ENCODE measurements at places on chromosomes 4 and X.

- DNase-seq, result no peak
Observed at GRCh38 chrX:40402831-40403533, 177.8 kb upstream of the ATP6AP2 start.

GRCh38 chrX:46647251-46647650 is 73.7 kb downstream of the CHST7 start:
- DNase-seq, result no peak

DNA sequence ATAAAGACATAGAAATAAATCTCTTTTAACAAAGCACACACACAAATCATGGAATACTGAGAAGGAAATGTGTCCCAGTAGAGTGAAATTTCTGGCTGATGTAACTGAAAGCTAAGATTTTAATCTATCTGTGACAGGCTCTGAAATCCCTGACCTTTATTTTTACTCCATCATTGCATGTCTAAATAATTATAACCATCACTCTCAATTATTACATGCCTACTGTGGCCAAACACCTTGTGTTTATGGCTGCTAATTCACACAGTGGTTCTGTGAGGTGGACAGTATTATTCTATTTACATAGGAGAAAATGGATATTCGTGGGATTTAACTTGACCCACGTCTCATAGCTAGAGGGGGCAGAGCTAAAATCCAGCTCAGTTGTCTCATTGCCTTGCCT is 438.1 kb downstream of the TLL1 start:
- DNase-seq, result no peak

DNA sequence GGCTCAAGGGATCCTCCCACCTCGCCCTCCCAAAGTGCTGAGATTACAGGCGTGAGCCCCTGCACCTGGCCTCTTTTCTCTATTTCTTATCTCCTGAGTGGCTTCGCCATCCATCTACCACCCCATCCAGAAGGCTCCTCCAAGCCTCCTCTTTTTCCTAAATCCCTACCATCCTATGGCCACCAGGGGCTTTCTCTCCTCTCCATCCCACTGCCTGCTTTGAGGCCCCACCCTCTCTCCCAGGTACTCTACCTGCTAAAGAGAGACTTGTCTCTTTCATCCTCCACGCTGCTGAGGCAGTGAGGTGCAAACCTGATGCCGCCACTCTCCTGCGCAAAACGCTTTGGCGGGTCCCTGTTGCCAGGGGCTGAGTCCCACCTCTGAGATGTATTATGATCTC is 7.0 kb downstream of the RS1 start:
- DNase-seq, result no peak

- DNase-seq, result no peak
Observed at GRCh38 chr4:137559801-137560200, 27.5 kb upstream of the PCDH18 start.

- no peak for DNase-seq
Observed at GRCh38 chr4:183098019-183098722, 886 bp upstream of the WWC2 start.

GRCh38 chrX:35406386-35406785 is 391.8 kb upstream of the MAGEB16 start:
- no peak for DNase-seq

- peak; percentile 6 for DNase-seq
Observed at GRCh38 chrX:100685284-100685996, 41.4 kb downstream of the SRPX2 start.

- no peak for DNase-seq
Observed at GRCh38 chr4:47012676-47013075, 18.7 kb upstream of the GABRB1 start.

- DNase-seq, result no peak
Observed at GRCh38 chrX:12329476-12329875, 191.2 kb downstream of the FRMPD4 start.

- no peak for DNase-seq
Observed at GRCh38 chr4:57059890-57060716, 50.1 kb downstream of the IGFBP7 start.

DNA sequence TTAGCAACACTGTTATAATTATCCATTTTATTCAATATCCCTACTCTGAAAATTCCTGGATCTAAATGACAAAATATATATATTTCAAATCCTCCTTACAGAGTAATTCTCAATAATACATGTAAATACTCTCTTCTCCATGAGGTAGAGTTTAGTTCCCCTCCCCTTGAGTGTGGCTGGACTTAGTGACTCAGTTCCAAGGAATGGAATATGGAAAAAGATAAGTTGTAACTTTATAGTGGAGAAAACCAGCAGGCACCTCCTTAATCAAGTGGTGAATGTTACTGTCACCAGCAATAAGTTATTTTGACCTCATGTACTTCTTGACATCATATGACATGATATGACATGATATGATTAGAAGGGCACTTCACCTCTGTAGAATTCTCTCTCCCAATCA is 302.0 kb downstream of the RAB28 start:
- no peak for DNase-seq

GRCh38 chr4:23972187-23972586 is 82.3 kb upstream of the PPARGC1A start:
- no peak for DNase-seq

- DNase-seq, result no peak
Observed at GRCh38 chr4:124631760-124632159, 80.8 kb downstream of the ANKRD50 start.

GRCh38 chr4:182862921-182863320 is 54.3 kb downstream of the DCTD start:
- no peak for DNase-seq

DNA sequence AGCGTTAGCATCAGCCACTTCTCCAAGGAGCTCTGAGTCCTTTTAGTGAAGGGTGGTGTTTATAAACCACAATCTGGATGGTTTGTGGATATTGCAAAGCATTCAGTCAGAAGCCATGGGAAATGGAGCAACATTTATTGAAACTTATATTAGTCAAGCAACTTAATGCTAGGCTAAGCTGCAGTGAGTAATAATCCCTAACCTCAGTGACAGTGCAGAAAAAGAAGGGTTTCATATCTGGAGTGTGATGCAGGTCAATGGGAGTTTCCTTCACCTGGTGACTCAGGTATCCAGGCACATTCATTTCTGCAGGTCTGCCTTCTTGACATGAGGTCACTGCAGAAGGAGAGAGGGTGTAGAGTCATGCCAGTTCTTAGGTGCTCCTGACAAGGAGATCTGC is 10.4 kb upstream of the DRD5 start:
- DNase-seq, result no peak

GRCh38 chr4:2722033-2722432 is 34.1 kb downstream of the TNIP2 start:
- DNase-seq, result no peak

GRCh38 chrX:38694394-38694793 is 106.9 kb upstream of the MID1IP1 start:
- no peak for DNase-seq

- no peak for DNase-seq
Observed at GRCh38 chrX:13966793-13967125, 62.9 kb downstream of the GEMIN8 start.

DNA sequence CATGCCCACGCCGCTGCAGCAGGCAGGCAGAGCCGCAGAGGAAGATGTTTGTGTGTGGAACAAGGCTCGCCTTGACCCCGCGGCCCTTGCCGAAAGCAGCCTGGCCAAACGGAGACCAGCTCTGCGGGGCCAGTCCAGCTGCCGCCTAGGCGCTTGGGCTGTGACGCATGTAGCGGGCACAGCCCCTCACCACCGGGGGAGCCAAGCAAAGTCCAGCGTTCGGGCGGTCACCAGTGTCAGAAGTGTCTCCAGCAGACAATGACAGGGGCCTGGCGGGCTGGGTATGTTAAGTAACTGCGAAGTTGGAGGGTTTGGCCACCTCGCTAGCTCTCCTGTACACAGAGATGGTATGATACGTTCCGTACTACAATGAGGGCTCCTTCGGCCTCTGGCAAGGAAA is 1.3 kb downstream of the AMER1 start:
- no peak for DNase-seq

DNA sequence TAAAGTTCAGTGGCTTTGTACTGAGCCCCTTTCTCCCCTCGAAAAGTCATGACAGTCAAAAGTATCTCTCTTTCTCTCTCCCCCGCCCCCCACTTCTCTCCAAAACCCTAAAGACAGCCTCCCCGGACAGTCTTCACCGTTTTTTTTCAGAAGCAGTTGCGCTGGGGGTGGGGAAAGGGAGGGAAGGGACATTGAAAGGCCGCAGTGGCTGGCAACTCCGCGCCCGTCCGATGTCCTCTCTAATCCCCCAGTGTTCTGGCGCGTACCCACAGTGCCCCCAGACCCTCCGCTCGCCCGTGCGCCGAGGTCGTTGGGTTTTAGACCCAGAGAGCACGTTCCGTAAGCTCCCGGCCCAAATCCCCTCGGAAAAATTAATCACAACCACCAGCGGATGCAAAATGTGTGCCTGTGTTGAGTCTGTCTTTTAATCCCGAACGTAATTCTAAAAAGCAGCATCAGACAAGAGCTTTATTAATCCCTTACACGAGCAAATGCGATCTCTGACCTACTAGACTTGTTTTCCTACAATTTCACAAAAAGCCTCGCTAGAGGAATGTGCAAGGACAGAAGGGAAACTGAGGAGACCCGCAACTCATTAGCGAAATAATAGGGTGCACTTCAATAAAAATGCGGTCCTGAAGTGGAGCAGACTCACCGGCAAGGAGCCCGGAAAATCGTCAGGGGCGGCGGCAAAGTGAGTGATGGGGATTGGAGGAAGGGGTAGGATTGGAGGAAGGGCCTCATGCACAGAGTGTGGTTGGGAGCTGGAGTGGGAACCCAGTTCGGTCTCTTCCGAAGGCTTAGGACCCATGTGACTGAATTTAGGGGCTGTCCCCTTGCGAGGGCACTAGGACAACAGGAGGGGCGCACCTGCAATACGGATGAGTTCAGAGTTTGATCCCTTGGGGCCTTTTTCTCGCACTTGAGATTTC is 12.2 kb upstream of the PRDM8 start:
- no peak for DNase-seq

DNA sequence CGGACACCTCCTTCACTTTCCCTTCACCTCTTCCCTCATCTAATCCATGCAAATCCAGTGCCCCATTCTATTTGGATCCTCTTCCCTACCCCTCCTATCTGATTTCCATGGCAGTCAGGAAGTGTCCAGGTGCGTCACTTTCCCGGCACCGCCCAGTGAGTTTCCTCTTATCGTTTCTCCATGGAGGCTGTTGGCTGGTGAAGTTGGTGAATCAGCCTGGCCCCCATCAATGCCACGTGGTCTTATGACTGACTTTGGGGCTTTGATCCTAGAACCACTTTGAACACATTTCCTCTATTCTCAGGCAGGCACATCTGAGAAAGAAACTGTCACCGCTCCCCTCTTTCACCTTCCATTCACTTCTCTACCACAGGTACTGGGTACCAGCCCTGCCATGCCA is 137.8 kb downstream of the CEP135 start:
- no peak for DNase-seq

DNA sequence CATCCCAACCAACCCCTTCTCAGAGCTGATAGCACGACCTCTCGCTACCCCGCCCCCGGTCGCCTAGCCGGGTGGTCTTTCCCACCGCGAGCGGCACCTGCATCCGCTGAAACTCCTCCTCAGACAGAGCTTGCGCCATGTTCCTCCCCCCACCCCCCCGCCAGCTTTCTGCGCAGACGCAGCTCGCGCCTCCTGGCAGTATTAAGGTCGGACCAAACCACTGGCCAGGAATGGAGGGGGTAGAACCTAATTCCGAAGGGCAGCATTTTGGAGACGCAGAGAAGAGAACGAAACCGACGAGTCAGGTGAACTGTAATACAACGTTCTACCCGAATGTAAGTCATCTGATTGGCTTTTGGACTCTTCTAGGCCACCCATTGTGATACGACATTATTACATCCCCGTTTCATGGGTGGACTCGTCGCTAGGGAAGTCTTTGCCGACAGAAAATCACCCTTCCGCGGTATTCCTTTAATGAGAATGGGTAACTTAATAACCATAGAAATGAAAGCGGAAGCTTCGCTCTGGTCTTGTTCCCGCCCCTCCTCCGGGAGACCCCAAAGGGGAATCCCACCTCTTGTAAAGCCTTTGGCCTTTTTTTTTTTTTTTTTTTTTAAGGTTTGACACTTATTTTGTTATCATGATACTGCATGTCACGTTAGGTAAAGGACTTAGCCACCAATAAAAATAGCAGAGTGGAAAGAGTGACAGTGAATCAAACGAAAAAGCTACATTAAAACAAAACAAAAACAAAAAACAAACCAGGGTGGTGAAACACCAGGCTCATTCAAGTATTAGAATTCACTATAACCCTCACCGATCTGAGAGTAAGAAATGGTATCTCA is at the start of gene GRIPAP1:
GRIPAP1 (minus strand) TSS at position 174 of the 845 bp plus-strand sequence; CDS start at position 139, 35 bp downstream.
- DNase-seq, result peak; percentile 68

GRCh38 chr4:177047070-177047850 is 254.5 kb upstream of the VEGFC start:
- no peak for DNase-seq

GRCh38 chr4:7587433-7588405 is 153.0 kb upstream of the PSAPL1 start:
- no peak for DNase-seq

DNA sequence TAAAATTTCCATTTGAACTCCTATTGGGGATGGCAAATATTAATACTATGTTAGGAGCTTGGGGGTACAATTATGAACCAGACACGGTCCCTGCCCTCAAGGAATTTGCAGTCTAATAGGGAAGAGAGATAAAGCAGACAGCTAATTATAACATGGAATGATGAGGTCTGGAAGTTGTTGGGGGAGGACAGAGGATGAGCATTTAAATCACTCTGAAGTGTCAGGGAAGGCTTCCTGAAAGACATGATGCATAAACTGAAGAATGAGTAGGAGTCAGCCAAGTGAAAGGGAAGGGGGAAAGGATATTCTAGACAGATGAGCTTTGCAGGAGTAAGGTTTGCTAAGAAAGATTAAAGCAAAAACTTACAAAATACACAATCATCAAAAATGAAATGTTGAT is 15.9 kb downstream of the PLAC1 start:
- no peak for DNase-seq

DNA sequence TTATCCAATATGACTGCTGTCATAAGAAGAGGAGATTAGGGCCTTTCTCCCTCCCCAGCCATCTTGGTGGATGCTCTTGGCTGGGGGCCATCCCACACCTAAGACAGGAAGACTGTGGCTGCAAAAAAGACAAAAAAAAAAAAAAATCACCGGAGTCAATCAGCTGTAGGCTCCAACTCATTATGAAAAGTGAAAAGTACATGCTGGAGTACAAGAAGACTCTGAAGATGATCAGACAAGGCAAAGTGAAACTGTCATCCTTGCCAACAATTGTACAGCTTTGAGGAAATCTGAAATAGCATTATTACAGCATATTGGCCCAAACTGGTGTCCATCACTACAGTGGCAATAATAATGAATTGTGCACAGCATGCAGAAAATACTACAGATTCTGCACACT is 5.2 kb downstream of the EGFL6 start:
- no peak for DNase-seq

GRCh38 chr4:125321709-125322365 is 7.1 kb downstream of the FAT4 start:
- no peak for DNase-seq

DNA sequence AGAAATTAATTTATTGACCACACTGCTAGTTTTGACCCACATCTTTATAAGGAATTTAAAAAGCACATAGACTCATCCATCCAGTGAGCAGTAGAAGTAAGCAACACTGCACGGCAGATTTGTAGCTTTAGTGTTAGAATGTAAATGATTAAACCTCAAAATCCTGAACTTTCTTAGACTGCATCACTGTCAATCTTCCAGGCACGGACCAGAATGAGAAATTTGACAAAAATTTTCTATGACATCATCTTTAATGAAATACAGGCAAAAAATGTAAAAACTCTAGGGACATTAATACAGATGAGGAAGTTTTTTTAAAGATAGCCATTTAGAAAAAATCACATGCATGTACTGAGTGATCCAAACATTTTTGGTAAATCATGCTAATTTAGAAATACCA is 29.2 kb downstream of the NLGN4X start:
- DNase-seq, result no peak
